ENCODE measurements at places on chromosomes 16 and 17. TPM values are rescaled to one million over a fixed set of nuclear protein-coding genes. Genes with fewer than 3 reads are reported as not detected.

The CLDN6 gene
- total RNA-seq: not detected

The HS3ST2 gene
- total RNA-seq: not detected

The ACAP1 gene
- 590 TPM for total RNA-seq

The SLC16A6 gene
- 5.3 TPM for total RNA-seq
